ENCODE measurements at places on chromosomes 3 and 15.

DNA sequence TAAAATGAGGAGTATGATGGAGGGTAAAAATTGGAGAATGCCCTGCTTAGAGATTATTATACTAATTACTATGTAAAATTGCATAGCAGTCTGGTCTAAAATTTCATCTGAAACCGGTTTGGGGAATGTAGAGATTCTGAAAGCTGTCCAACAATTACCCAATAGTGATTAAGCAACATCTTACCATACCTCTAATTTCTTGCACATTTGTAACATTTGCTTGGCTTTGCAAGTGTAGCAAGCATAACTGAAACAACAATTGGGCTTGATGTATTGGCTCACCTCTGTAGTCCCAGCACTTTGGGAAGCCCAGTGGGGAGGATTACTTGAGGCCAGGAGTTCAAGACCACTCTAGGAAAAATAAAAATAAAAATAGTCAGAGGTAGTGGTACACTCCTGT, 17.4 kb downstream of the AADACL2 start:
- no peak for DNase-seq

DNA sequence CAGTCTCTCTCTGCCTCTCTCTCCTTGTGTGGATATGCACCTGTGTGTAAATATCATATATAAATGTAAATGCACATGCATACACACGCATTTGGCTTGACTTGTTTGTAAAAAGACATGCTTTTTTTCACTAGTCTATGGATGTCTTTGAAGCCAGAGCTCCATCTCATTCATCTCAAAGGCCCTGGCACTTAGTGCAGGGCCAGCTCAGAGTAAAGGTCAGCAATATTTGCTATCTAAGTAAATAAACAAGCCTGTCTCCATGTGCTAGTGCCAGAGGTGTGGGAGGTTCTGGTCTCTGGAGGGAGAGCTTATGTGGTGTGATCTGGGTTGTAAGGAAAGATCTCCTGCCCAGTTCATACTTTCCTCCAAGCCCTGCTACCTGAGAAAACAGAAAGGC, 5.6 kb downstream of the CLSTN2 start:
- DNase-seq = no peak

DNA sequence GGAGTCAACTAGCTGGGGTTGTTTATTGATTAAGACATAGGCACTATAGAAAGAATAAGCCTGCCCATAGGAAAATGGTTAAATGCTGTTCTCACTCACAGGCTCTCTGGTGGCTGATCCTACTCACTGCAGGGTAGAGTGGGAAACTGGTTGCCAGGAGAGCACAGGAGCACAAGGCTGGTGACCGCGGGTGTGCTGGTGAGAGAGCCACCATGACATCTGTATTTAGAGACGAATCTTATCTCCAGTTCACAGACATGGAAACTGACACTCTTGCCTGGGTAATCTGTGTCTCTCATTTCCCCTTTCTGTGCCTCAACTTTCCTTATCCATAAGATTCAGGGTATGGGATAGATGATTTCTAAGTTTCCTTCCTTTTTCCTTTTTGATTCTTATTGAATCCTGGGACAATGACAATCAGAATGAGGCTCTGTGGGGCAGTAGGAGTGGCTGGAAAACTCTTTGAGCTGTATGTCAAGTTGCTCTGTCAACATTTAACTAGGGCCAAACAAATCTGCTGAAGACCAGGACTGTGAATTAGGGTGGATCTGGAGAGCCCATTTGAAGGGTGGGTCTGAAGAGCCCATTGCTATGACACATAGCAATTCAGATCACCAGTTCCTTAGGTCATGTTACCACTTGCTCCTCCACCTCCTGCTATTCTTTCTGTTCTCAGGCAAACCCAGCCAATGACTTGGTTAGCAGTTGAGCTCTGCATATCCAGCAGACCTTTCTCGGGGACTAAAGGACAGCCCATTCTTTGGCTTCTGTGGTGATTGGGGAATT, 286.1 kb upstream of the TBL1XR1 start:
- no peak for DNase-seq

GRCh38 chr15:47184908-47185801, 532.1 kb upstream of the SEMA6D start:
- peak; percentile 83 for DNase-seq

DNA sequence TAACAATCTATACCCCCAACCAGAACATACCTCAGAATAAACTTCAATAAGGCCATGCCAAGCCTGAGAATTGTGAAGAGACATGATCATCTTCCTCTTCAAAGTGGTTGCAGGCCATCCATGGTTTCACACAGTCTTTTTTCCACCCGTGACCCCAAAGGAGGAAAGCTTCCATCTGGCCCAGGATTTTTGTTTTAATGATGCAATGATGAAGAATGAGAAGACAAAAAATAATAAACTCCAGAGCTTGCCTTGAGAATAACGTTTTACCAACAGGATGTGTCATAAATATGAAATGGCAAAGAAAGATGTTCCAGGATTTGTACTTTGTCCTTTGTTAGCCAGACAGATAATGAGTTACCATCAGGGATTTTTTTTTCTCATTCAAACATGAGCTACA, 201.9 kb downstream of the WNT5A start:
- DNase-seq = no peak

All from eye (tissue), 1 donor.